ENCODE measurements at places on chromosomes 6 and 20. TPM values are rescaled to one million over a fixed set of nuclear protein-coding genes. Genes with fewer than 3 reads are reported as not detected.

Gene LGSN
- total RNA-seq: not detected

Gene HLA-DQA1
- 3.9 TPM for total RNA-seq

Gene ADTRP
- total RNA-seq: 19.3 TPM

DNA sequence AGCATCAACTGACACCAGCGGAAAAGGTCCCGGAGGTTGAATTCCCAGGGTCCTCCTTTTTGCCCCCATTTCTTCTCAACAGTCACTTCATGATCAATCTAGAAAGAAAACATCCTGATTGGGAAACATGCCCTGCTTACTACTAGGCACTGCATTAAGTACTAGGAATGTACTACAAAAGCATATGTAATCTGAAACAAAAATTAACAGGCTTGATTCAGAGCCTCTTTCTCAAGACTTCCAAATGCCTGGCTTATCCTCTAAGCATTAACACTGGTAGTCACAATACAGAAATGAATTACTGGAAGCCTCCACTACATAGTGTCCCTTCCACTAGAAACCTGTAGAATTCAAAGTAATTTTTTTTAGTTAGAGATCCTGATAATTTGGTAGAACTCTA is 84.5 kb upstream of the LYRM2 start:
- no peak for DNase-seq

GRCh38 chr6:132264021-132264500 is 137.2 kb downstream of the MOXD1 start:
- no peak for DNase-seq

Data from dorsolateral prefrontal cortex (tissue), 122 donors.